ENCODE measurements at places on chromosomes 7 and 10. TPM values are rescaled to one million over a fixed set of nuclear protein-coding genes. Genes with fewer than 3 reads are reported as not detected.

The STAG3 gene
- total RNA-seq = 5.5 TPM

The ZNF365 gene
- 4.0 TPM for total RNA-seq

The FAM221A gene
- total RNA-seq = 5.7 TPM

The BEND7 gene
- not detected for total RNA-seq

The GBX1 gene
- total RNA-seq = not detected

The LRGUK gene
- 0.92 TPM for total RNA-seq

The GNAT3 gene
- not detected for total RNA-seq

DNA sequence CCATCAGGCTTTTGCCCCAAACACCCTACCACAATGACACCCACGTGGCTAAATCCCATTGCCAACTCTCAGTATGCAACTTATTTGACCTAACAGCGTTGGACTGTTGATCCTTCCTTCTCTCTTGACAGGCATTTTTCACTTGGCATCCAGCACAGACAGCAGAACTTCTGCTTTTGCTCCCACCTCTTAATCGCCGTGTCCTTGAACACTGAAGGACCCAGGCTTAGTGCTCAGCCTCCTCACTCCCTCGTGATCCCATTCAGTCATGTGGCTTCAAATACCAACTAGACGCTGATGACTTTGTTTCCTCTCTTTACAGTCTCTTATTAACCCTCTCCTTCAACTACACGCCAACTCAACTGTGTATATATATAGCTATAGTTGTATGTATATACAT, 25.0 kb downstream of the ZFAND2A start:
- peaks cover 17% of the 10 kb centered on the region for H3K4me1 ChIP-seq
- no peak overlapping the region for H3K27ac ChIP-seq
- no peak for DNase-seq
- H3K27me3 ChIP-seq = no peaks in the 10 kb centered on the region
- no peak overlapping the region for H3K4me3 ChIP-seq
- no peaks in the 10 kb centered on the region for H3K36me3 ChIP-seq

DNA sequence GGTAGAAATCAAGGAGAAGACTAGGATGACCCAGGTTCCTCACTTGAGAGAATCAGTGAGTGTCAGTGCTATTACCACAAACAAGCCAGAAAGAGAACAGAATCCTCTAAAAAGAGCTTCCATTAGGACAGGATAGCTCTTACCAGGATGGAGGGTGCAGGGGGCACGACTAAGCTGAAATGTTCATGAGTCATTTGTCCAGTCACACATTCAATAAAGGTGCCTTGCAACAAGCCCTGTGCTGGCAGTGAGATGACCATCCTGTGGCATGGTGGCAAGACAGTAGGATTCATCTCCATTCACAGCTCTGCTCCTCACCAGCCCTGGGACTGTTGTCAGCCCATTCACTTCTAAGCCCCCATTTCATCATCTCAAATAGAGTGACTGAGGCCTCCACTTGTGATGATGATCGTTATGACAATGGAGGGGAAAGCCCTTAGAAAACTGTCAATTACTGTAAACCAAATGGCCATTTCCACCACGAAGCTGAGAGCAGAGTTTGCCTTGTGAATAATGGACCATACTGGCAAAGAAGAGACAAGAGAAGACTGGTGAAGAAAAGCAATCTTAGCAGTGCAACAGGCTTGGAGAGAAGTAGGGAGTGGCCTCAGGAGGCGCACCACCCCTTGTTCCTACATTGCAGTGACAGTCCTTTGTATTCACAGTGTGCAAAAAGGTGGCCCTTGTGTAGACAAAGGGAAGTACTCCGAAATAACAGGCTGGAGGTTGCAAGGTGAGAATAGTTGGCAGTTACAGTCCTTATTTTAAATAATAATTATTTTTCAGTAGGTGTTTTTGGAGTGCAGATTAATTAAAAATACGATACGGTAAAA, 9.0 kb upstream of the WIPF3 start:
- no peaks in the 10 kb centered on the region for H3K36me3 ChIP-seq
- no peak for DNase-seq
- H3K27me3 ChIP-seq = no peaks in the 10 kb centered on the region

- no peak overlapping the region for H3K27ac ChIP-seq
- no peaks in the 10 kb centered on the region for H3K36me3 ChIP-seq
- H3K4me1 ChIP-seq = no peaks in the 10 kb centered on the region
- no peak overlapping the region for H3K4me3 ChIP-seq
- DNase-seq = peak; percentile 11
- H3K27me3 ChIP-seq = no peaks in the 10 kb centered on the region
These were observed 44.9 kb downstream of the POLR1F start for GRCh38 chr7:19663816-19664462.

GRCh38 chr7:84013616-84014240, 180.9 kb downstream of the SEMA3A start:
- DNase-seq = no peak
- no peaks in the 10 kb centered on the region for H3K36me3 ChIP-seq
- no peaks in the 10 kb centered on the region for H3K27me3 ChIP-seq

DNA sequence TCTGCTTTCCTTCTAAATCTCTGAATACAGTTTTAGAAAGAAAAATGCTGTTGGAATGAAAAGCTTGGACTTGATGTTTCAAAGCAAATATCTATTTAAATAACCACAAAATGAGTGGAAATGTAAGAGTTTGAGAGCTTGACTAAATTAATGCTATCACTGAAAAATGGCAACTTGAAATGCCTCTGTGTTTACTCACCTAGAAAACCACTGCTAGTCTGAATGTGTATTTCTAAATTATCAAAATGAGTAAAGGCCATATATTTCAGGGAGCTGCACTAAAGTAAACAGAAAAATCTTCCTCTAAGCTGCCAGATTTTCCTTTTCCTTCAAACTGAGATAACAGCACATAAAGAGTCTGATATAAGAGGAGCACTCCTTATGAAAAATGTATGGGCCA, 87.9 kb downstream of the DPY19L1 start:
- no peaks in the 10 kb centered on the region for H3K27me3 ChIP-seq
- H3K36me3 ChIP-seq = no peaks in the 10 kb centered on the region
- H3K4me3 ChIP-seq = no peak overlapping the region
- DNase-seq = no peak
- no peak overlapping the region for H3K27ac ChIP-seq

GRCh38 chr7:55533050-55533728, 39.1 kb downstream of the VOPP1 start:
- DNase-seq = peak; percentile 66
- peaks cover 65% of the 10 kb centered on the region for H3K4me1 ChIP-seq
- H3K27me3 ChIP-seq = no peaks in the 10 kb centered on the region
- peak overlapping the region; percentile 89 for H3K27ac ChIP-seq
- H3K4me3 ChIP-seq = no peak overlapping the region

DNA sequence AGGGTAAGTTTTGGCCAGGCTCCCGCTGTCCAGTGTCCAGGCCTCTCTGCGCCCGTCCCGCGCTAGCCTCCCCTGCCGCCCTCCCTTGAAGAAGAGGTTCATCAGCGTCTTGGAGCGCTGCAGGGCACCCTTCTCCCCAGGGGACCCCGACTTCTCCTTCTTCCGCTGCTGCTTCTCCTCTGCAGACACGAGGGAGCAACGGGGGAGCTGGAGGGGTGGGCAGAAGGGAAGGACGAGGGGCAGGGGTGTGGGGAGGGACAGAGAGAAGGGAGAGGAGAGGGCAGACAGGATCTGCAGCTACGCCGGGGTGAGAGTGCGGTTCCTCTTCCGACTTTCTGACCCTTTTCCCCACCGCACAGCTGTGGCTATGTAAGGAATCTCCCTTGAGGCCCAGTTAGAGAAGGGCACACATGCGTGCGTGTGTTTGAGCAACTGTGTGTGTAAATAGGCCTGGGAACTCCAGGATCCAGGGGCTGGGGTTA, 12.8 kb downstream of the PDZD7 start:
- H3K36me3 ChIP-seq = no peaks in the 10 kb centered on the region
- H3K4me1 ChIP-seq = peaks cover 13% of the 10 kb centered on the region
- H3K27me3 ChIP-seq = peaks cover 15% of the 10 kb centered on the region
- no peak for DNase-seq
- no peak overlapping the region for H3K27ac ChIP-seq

GRCh38 chr10:131700032-131700431, 200.8 kb upstream of the PPP2R2D start:
- no peaks in the 10 kb centered on the region for H3K27me3 ChIP-seq
- no peak overlapping the region for H3K4me3 ChIP-seq
- no peak for DNase-seq
- no peak overlapping the region for H3K27ac ChIP-seq
- no peaks in the 10 kb centered on the region for H3K4me1 ChIP-seq

DNA sequence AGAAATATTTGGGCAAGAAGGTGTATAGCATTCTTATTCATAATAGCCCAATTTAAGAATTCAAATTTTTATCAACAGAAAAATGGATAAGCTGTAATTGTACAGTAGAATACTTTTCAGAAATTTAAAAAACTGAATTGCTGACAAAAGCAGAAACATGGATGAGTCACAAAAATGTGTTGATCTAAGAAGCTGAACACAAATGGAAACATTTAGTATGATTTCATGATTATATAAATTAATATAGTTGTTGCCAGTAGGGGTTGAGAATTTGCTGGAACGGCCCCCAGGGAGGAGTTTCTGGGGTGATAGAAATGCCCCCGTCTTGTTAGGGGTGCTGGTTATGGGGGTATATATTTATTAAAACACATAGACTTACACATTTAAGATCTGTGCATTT, 179.1 kb downstream of the KLF6 start:
- no peak overlapping the region for H3K27ac ChIP-seq
- no peaks in the 10 kb centered on the region for H3K4me1 ChIP-seq
- no peak for DNase-seq
- H3K27me3 ChIP-seq = peaks cover 2% of the 10 kb centered on the region

- DNase-seq = no peak
- H3K4me3 ChIP-seq = no peak overlapping the region
- no peaks in the 10 kb centered on the region for H3K27me3 ChIP-seq
- no peaks in the 10 kb centered on the region for H3K36me3 ChIP-seq
- no peak overlapping the region for H3K27ac ChIP-seq
These were observed 203.3 kb downstream of the SEC23IP start for GRCh38 chr10:120095875-120096274.

DNA sequence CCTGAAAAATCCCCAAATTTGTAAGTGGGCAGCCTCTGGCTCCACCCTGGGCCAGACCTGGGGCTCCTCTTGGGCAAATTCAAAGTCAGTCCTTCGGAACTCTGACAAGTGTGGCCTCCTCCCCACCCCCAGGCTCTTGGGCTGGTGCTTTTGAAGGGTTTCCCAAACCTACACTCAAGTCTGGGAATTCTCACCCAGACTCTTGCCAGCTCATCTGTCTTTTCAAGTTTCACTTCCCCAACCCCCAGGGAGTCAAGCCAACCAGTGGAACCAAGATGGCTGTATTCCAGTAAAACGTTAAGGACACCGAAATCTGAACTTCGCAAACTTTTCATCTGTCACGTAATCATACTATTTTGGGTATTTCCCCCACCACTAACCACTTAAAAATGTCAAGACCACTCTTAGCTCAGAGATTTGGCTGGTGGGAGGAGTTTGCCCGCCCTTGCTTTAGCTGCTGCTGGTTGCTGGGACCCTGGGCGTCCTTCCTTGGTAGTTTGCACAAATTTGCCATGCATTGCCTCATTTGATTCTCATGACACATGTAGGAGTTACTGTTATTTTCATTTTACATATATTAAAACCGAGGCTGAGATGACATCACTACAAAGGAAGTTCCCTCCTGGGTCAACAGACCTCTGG, 1.7 kb upstream of the MYO1G start:
- peak overlapping the region; percentile 96 for H3K27ac ChIP-seq
- H3K4me1 ChIP-seq = peaks cover 79% of the 10 kb centered on the region
- H3K27me3 ChIP-seq = no peaks in the 10 kb centered on the region
- no peak overlapping the region for H3K4me3 ChIP-seq
- H3K36me3 ChIP-seq = peaks cover 53% of the 10 kb centered on the region

DNA sequence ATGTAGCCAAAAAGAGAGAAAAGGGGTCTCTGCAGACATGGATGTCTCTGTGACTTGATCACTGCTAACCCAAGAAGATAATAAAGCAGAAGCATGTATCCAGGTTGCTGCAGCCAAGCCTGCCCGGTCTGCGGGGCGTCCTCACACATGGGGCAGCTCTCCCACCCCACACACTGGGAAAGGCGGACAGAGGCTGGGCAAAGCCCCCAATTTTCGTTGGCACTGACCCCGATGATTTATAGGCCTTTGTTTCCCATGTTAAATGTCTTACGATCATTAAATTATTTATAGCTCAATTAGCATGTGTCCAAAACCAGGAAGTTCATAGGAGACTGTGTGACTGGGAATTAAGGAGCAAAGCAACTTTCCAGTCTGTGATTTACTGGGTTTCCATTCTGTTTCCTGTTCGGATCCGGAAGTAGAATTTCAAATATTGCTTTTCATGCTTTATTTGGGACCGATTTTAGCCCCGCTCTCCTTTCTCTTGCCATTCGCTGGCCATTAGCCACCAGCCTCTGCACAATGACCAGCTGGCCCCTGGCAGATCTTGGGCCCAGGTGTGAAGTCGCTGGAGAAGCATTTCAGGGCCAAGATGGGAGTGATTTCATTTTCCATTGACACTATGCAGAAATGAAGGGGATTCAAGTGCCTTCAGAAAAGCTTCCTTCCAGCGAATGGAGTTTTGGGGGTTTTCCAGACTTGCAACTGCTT, 91.6 kb downstream of the EGFR start:
- no peaks in the 10 kb centered on the region for H3K36me3 ChIP-seq
- no peak for DNase-seq
- no peak overlapping the region for H3K4me3 ChIP-seq
- H3K27ac ChIP-seq = no peak overlapping the region

GRCh38 chr7:2117646-2118045, 115.1 kb downstream of the MAD1L1 start:
- H3K36me3 ChIP-seq = no peaks in the 10 kb centered on the region
- H3K4me1 ChIP-seq = peaks cover 40% of the 10 kb centered on the region
- no peak overlapping the region for H3K27ac ChIP-seq
- no peaks in the 10 kb centered on the region for H3K27me3 ChIP-seq
- no peak for DNase-seq

GRCh38 chr10:17410907-17411306, 43.5 kb downstream of the ST8SIA6 start:
- no peak for DNase-seq
- no peak overlapping the region for H3K27ac ChIP-seq
- no peaks in the 10 kb centered on the region for H3K36me3 ChIP-seq

GRCh38 chr10:36534471-36535002, 590.9 kb upstream of the ANKRD30A start:
- peak; percentile 4 for DNase-seq
- H3K4me1 ChIP-seq = peaks cover 16% of the 10 kb centered on the region
- no peaks in the 10 kb centered on the region for H3K36me3 ChIP-seq
- no peak overlapping the region for H3K27ac ChIP-seq
- no peaks in the 10 kb centered on the region for H3K27me3 ChIP-seq

GRCh38 chr7:151047976-151048815, at the start of gene ASIC3:
Gene ASIC3, plus strand, starts transcription at chr7:151048531. Its CDS starts 355 bp downstream, at chr7:151048886.
- H3K4me1 ChIP-seq = peaks cover 4% of the 10 kb centered on the region
- peaks cover 6% of the 10 kb centered on the region for H3K36me3 ChIP-seq
- no peak for DNase-seq
- no peak within 1 kb of the TSS for H3K27ac ChIP-seq
- H3K27me3 ChIP-seq = no peaks in the 10 kb centered on the region
